ENCODE measurements at places on chromosomes 4 and X.
A peak's percentile ranks its signal among the peaks of the same experiment; 100 is the strongest.

GRCh38 chrX:42752730-42753129 is 25.2 kb downstream of the PPP1R2C start:
- no peak for DNase-seq

DNA sequence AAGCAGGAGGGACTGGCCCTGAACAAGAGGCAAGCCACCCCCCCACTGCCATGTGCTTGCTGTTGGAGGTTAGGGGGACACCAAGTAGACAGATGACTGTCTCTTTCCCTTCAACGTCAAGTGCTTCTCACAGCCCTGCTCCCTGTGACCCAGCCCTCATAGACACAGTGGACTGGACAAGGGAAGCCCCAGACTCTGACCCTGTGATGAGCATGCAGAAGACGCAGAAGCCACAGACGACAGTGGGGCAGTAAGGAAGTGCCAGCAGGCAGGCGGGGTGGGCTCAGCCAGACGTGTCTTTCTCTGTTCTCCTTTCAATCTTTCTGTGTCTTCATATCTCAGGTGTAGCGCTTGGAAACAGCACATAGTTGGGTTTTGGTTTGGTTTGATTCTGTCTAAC is 2.4 kb upstream of the L1CAM start:
- no peak for DNase-seq

DNA sequence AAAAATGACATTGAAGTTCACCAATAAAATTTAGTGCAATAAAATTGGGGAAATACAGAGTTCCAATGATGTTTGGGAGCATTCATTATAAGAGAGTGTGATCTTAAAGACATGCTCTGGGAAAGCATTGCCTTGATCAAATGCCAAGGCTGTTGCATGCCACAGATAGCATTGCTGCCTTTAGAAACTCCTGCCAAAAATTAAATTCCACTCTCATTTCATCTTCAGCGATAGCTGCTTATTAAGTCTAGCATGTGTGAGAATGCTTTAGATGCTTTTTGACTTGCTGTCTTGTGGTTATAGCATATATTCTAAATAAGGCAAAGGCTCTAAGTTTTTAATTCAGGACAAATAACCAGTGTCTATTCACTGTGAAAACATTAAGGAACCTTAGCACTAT is 49.3 kb downstream of the NPNT start:
- no peak for DNase-seq

DNA sequence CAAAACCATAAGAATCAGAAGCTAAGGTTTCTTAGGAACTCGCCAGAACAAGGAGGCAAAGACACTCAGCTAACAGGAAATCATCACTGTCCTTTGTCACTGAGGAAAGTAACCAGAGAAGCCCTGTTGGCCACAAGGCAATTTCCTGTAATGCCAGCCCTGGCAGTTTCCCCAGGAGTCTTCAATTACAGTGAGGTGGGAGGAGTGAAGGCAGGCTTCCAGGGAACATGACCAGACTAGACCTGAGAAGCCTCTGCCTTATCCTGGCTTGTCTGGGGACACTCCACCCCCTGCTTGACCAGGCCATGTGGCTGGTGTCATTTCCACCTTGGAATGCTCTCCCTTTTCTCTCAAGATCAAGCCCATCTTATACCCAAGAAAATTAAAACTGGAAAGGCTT is 125.3 kb downstream of the COL4A6 start:
- DNase-seq = peak; percentile 9

DNA sequence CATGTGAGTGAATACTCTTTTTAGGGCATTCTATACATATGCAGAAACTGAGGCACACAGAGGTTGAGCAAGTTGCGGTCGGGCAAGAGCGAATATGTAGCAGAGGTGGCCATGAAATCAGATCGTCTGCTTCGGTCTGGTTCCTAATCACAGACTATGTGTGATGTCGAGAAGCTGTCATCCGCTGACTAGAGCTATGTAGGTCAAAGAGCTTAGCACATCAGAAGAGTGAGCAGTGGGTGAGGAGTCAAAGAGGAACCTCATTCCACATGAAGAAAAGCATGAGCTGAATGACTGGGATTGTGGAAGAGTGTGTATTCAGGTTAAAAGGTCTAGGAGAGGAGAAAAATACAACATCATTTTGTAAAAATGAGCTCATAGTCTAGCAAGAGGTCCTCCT is 19.0 kb downstream of the GAB3 start:
- no peak for DNase-seq

DNA sequence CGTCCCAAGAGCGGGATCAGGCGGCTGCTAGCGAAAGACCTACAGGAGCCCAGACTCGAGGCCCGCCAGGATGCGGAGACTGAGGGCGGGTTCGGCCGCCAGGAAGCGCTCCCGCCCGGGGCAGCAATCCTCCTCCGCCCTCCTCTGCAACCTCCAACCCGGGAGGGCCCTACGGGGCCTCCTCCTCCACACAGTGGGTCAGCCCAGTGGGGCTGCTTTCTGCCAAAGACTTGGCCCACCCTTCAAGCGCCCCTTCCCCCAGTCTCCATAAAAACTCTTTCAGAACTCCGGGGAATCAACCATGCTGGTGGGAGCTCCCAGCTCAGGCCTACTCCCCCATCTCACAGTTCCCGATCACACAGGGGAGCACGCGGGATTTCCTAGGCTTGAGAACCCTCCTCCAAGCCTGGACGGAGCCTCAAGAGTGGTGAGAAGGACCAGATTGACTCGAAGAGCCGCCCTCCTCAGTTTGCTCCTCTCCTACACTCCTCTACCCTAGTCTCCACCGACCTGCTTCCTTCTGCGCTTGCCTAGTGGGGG is 77.5 kb downstream of the RLIM start:
- DNase-seq = no peak

GRCh38 chr4:181536196-181536746 is 706.9 kb upstream of the TENM3 start:
- no peak for DNase-seq

DNA sequence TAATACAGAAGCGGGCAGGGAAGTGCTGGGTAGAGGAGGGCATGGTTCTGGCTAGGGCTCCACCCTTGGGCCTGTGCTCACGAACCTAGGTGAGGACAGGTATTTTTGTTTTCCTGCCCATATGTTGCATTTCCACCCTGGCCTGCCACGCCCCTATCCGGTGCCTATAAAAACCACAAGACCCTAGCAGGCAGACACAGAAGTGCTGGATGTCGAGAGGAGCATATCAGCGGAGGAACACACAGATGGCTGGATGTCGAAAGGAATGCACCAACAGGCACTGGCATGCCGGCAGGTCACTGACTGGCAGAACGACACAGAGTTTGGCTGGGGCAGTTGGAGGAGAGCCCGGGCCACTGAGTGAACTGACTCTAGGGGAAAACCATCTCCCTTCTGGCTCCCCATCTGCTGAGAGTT is 316.6 kb upstream of the BOD1L1 start:
- no peak for DNase-seq

DNA sequence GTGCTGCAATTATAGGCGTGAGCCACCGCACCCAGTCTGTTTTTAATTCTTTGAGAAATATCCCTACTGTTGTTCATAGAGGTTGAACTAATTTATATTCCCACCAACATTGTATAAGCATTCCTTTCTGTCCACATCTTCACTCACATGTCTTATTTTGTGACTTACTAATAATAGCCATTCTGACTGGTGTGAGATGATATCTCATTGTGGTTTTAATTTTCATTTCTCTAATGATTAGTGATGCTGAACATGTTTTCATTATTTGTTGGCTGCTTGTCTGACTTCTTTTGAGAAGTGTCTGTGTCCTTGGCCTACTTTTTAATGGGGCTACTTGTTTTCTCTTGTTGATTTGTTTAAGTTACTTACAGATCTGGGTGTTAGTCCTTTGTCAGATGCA is 310.9 kb upstream of the MAOA start:
- DNase-seq = no peak

- no peak for DNase-seq
Measured at GRCh38 chr4:173504181-173504503, 25.9 kb downstream of the HAND2 start.

DNA sequence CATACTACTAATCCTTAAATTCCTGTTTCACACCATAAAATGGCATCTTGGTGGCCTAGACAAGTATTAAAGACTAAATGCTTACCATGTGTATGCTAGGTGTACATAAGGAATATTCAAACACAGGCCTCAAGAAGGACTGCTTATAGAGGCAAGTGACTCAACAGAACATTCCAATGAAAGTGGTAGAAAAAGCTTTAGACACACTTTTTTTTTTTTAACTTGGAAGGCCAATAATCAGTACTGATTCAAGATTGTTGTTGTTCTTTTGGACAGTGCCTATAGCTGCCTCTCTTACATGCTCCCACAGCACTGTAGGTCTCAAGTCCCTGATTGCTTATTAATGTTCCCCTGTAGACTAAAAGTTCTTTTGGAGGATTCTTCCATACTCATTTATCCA is 77.6 kb downstream of the FBXL5 start:
- DNase-seq = no peak

DNA sequence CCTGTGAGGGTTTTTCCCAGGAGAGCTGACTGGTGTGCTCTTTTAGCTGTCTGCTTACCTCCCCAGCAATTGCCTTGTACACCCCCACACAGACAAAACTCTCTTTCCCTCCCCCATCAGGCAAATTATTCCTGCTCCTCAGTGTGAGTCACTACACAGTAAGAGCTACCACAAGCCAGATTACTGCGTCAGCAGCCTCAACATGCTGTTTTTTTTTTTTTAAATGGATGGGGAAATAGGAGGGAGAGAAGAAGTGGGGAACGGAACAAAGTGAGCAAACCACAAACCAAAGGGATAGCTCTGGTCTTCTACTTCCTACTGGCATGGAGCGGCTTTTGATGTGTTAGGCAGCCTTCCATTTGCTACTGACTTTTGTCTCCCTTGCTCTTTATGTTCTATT is 107.5 kb upstream of the ACSL4 start:
- DNase-seq = no peak

- no peak for DNase-seq
Measured at GRCh38 chr4:55609393-55609866, 17.4 kb upstream of the PDCL2 start.

DNA sequence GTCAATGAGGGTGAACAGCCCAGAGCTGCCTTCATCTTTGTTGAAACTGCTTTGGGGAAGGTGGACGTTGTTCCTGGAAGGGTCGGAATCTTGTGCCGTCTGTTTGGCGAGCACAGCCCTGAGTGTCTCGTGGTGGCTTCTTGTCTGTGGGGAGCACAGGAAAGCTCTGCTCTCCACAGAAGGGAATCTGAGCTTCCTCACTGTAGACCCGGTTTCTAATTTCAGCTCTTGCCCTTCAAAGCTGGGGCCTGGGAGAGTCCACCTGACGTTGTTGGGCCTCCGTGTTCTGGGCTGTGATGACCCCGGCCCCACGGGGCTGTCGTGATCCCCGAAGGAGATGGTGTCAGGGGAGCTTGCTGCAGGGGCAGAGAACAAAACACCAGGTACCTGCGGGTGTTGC is 47.5 kb downstream of the SORCS2 start:
- DNase-seq = no peak

GRCh38 chr4:152100379-152101201 is 339.8 kb upstream of the GATB start:
- DNase-seq = no peak

GRCh38 chrX:80432863-80433262 is 12.6 kb downstream of the TENT5D start:
- DNase-seq = no peak

DNA sequence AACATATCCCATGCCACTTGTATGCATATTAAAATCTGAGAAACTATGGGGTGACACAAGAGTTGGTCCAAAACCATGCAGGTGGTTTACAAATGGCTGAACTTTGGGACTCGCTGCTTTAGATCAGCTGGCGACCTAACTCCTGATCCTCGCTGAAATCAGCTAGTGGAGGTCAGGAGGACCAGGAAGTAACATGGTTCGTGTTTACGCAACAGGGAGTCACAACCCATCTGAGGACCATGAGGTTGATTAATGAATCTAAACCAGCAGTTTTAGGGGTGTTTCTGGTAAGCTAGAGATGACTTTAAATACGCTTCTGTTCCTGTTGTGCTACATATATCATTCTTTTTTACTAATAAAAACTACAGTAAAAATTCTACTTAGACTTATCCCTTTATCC is 12.9 kb downstream of the TSPAN5 start:
- DNase-seq = no peak

- DNase-seq = no peak
Measured at GRCh38 chr4:4440333-4441061, 53.6 kb downstream of the NSG1 start.

DNA sequence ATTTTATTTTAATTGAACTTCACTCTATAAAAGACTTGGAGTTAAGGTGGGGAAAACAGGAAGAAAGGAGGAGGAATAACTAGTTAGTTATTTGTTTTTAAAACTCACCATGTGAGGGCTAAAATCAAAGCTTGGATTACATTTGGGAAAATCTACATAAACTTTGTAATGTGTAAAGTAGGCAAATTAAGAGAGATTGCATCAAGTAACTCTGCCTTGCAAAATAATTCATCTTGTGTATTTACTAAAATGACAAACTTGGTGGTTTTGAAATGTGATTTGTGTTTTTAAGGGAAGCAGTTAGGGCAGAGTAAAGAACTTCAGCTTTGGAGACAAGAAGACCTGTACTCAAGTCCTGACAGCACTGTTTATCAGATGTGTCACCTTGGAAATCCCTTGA is 43.3 kb upstream of the RASSF6 start:
- DNase-seq = no peak

DNA sequence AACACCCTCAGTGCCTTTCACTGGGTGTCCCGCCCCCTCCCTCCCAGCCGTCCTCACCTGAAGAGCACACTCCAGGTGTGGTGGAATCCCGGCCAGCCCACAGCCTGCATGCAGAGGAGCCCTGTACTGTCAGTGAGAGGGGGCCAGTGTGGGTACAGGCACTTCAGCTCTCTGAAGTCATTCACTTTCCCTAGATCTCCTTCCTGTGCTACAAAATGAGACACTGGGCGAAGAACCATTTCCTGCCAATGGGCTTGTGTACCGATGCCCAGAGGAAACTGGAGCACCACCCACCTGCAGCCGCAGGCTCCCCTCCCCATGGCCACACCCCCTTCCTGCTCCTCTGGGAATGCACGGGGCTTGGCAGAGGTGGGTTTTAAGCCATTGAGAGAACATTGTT is 73.9 kb upstream of the C4orf50 start:
- no peak for DNase-seq

DNA sequence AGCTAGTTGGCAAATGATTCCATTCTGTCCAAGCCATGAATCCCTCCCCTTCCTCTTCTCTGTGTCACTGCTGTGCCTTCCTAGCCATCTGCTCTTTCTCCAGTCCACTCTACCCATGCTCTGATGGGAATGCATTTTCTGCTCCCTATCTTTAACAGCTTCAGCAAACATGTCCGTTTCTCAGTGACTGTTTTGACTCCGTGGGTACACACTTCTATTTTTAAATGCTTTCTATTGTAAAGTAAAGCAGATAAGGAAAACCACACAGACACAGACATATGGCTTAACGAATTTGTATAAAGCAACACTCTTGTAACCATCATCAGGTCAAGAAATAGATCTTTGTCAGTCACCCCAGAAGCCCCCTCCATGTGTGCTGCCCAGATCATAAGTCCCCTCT is 72.4 kb upstream of the KLHL13 start:
- no peak for DNase-seq

GRCh38 chr4:19807505-19807904 is 444.2 kb upstream of the SLIT2 start:
- DNase-seq = no peak

DNA sequence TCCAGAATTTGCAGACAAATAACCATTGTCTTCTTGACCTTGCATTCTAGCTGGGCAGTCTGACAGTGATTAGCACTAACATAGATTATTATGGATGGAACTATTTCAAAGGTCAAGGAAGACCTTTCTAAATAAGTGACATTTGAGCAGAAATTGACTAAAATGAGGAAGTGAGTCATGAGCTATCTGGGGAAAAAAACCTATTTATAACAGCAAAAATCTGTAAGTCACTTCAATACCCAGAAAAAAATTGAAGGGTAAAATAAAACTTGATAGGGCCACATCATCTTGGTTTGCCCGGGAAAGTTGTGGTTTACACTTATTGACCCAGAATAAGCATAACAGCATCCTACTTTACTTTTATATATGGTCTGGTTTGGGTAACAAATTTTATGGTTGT is 414.6 kb upstream of the HS3ST1 start:
- DNase-seq = no peak

Data from NCI-H1930 (cell line).